ENCODE measurements at places on chromosomes 2 and 18. TPM values are rescaled to one million over a fixed set of nuclear protein-coding genes. Genes with fewer than 3 reads are reported as not detected.

ITM2C gene
- 148 TPM for polyA plus RNA-seq

MTERF4 gene
- 28.4 TPM for polyA plus RNA-seq

CDK5R2 gene
- not detected for polyA plus RNA-seq

- no peak for DNase-seq
These were observed 113.7 kb downstream of the B3GNT2 start for GRCh38 chr2:62309465-62310091.

DNA sequence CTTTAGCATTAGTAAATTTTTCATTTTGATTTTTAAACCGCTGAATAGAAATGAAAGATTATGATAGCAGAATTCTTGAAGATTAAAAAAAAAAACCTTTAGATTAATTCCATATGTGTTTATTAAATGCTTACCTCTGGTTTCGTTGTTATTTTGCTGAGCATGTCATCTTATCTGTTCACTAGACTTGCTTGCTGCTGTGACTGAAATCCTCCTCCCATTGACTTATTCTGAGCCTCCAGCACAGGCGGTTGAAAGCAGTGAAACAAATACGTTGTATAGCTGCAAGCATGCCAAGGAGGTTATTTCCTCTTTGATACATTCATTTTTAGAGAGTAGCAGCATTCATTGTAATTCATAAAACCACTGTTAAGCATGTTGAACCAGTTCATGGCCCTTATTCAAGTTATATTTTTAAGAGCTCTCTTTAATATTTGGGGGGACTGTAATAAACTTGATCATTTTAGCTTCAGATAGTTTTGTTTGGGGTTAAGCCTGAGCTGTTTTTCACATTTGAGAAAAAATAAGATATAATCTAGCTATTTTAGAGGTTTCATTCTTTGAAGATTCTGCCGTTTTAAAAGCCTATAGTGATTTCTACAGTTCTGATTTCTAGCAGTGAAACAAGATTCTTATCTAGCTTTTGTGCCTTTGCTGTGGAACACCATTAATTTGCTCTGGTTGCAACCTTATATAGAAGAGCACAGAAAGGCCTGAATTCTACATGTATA lies at the start of gene HTR2B:
TSS of gene HTR2B (minus strand) at position 205 of the 731 bp plus-strand sequence. CDS start 1,278 bp downstream, outside the sequence.
- no peak for DNase-seq

COL4A4 gene
- polyA plus RNA-seq, result 2.6 TPM

RESP18 gene
- not detected for polyA plus RNA-seq

DNA sequence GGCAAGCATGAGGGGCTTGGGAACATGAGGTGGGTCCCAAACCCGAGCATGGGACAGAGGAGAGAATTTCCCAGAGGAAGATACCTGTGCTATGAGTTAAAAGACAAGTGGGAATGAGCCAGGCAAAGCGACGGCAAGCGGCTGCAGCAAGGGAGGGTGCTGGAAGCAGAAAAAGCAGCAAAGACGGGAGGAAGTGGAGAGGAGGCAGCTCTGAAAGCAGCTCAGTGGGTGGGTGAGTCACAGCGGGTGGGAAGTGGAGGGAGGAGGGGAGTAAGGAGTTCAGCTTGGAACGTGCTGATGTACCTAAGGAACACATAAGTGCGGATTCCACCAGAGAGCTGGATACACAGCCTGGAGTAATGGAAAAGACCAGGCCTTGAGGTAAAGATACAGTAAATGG lies 41.4 kb downstream of the THUMPD2 start:
- DNase-seq, result no peak

DNA sequence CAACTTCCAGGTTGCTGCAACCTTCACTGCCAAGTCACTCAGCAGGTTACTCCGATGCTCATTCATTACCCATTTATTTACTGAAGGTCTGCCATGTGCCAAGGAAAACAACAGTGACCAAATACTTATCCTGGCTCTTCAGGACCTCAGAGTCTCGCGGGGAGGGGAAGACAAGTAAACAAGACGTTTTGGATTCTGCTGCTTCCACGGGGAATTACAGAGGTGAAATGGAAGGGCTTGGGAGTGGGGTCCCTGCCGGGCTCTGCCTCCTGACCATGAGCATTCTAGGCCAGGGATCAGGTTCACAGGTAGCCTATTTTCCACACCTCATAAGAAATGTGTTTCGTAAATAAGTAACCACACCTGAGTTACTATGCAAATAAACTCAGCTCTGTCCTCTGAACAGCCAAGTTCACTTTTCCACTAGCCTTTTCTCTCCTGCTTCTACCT lies 68.1 kb downstream of the CLHC1 start:
- no peak for DNase-seq

DNAJC5G gene
- polyA plus RNA-seq, result not detected

HOXD3 gene
- 1.7 TPM for polyA plus RNA-seq

DNA sequence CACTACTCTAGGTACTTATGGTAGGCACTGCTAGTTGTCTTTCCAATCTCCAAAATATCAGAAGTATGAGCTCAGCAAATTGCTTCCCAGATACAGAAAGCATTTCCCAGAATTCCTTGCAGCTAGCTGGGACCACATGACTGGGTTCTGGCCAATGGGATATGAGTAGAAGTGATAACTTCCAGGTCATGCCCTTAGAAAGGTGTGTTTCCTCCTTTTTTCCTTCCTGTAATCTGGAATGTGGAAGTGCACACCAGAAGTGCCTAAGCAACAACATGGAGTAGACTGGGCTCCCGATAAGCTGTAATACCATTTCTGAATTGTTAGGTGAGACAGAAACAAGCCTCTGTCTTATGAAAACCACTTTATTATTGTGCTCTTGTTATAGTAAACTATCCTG lies 279.8 kb downstream of the ZNF385B start:
- DNase-seq, result no peak

GRCh38 chr2:201242571-201243277 lies 17.6 kb upstream of the CASP8 start:
- no peak for DNase-seq

SP140 gene
- polyA plus RNA-seq, result 55.8 TPM

GRCh38 chr2:106192752-106193689 lies 1.1 kb downstream of the UXS1 start:
- peak; percentile 92 for DNase-seq

DNA sequence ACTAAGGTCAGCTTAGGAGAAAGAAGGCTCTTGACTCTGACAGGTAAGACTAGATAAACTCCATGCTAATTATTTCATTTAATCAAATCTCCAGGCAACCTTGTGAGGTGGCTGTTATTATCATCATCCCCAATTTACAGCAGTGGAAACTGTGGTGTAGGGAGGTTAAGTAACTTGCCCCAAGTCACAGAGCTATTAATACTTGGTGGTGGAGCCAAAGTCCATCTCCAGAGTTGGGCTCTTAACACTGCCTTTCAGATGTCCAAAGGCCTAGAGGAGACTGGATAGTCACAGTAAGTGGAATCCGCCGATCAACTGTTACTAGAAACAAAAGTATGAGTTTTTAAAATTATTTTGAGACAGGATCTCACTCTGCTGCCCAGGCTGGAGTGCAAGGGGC lies 46.6 kb upstream of the SP3 start:
- DNase-seq, result no peak

GRCh38 chr2:191302459-191303139 lies 57.4 kb downstream of the MYO1B start:
- no peak for DNase-seq

DNA sequence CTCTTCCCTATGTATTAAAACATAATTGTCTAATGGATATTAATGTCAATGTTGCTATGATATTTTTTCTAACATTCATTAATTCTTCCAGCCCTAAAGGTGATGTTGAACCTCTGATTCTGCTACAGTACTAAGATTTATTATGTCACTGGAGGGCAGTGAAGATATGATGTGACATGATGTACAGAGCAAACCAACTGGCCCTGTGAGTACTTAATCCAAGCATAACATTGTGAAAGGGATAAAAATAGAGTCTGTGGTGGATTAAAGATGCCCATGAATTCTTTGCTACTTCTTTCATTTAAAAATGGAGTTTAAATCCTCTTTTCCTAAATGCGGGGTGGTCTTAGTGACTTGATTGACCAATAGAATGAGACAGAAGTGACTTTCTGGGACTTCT lies 51.8 kb downstream of the IL1R2 start:
- DNase-seq, result no peak

- DNase-seq, result no peak
These were observed 11.0 kb upstream of the CREG2 start for GRCh38 chr2:101398116-101398821.

GRCh38 chr18:57621246-57621604 lies 411 bp downstream of the NARS1 start:
- no peak for DNase-seq

MEP1B gene
- polyA plus RNA-seq, result not detected

DNA sequence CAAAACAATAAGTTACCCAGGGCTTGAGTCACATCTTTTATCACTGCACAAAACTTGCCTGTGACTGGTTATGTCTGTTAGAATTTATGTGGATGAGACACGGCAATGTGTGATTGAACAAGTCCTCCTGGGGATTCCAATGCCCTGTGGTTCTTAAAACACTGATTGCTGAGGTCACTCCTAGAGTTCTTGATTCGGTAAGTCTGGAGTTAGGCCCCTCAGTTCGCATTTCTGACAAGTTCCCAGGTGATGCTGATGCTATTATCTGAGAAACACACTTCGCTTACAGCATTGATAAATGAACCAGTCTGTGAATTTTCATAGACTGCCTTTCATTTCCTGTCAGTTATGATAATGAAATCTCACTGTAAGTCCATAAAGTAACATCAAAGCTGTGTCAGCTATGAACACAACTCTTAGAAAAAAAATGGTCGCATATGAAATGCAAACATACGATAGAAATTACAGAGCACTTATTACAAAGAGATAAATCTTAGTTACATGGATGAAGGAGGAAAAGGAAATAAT lies 214.0 kb downstream of the DLGAP1 start:
- DNase-seq, result no peak

KLHL41 gene
- polyA plus RNA-seq, result 0.52 TPM

- no peak for DNase-seq
These were observed 49.1 kb downstream of the SOX11 start for GRCh38 chr2:5741242-5741641.

- DNase-seq, result no peak
These were observed 109.0 kb upstream of the RGPD4 start for GRCh38 chr2:107717661-107718060.

DNA sequence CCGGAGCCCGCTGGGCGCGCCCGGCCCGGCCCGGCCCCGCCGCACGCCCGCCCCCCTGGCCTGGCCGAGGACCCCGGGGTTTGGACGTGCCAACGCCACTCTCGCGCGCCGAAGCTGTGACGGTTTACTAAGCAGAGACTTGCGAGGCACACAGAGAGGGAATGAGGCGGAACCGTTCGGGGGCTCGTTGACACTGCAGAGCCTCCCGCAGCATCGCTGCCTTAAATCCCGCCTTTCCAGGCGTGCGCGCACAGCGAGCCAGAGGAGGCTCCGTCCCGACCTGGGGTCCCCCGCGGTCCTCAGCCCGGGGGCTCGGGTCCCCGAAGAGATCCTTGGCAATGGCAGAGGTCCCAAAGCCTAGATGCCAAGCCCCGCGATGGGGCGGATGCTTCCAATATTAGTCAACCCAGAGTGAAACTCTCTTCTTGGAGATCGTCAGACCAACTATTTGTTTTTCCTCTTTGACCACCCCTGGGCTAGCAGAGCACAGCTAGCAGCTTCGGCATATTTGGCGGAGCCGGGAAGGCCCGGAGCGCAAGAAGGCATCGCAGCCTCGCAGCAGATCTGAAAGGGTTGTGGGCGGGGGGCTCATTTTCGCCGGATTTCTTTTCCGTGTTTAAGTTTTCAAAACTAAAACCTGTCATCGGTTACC lies at the start of gene ZNF385B:
TSS of gene ZNF385B (minus strand) at position 197 of the 652 bp plus-strand sequence.
- DNase-seq, result no peak

DNA sequence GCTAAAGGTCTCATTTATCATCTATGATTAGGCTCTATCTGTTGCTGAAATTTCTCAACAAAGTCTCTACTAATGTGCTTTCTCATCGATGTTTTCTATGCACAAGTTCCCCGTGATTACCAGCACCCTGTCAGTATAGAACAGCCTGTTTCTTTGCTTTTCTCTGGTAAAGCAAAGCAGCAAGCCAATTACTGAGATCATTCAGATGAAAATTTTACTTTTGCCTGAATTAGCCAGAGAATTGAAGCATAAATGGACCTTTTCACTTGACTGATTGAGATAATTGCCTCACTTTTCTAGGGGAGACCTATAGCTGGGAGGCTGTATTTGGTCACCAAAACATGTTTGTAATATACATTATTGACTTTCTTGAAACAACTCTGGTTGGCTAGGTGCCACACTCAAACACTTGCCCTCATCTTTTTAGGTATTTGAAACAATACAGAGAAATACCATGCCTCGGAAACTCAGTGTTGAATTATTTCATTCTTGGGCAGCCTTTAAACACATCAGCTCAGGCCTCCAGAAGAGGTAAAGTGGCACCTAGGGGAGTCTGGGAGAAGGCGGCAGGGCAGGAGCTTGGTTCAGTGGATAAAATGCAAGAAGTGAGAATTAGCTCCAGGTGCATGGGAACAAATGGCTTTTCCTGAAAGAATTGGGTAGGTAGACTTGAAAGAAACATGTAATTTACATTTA lies 96.2 kb downstream of the GALNT3 start:
- DNase-seq, result no peak
